ENCODE measurements at places on chromosomes 12 and 14.

GRCh38 chr12:54678131-54678530, 30.0 kb upstream of the DCD start:
- DNase-seq = no peak

GRCh38 chr14:87131879-87132278, 861.1 kb downstream of the GALC start:
- DNase-seq = no peak

GRCh38 chr14:60861545-60862140, 119.2 kb downstream of the TRMT5 start:
- no peak for DNase-seq

DNA sequence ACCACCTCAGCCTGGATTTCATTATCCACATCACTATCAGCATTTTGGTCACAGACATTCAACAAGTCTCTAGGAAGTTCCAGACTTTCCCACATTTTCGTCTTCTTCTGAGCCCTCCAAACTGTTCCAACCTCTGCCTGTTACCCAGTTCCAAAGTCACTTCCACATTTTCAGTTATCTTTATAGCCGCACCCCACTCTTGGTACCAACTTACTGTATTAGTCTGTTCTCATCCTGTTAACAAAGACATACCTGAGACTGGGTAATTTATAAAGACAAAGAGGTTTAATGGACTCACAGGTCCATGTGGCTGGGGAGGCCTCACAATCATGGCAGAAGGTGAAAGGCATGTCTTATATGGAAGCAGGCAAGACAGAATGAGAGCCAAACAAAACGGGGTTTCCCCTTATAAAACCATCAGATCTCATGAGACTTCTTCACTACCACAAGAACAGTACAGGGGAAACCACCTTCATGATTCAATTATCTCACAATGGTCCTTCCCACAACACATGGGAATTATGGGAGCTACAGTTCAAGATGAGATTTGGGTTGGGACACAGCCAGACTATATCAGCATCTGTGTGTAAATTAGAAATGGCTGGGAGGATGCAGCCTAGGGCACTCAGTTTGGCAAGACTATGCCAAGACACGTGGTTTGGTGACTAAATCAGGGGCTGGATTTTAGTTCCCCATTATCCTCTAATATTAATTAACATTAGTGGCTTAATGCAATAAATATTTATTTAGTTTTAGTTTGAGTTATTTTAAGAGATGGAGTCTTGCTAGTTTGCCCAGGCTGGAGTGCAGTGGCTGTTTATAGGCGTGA, 16.2 kb upstream of the FUT8 start:
- DNase-seq = no peak

GRCh38 chr12:93025145-93026103, 96.3 kb upstream of the EEA1 start:
- DNase-seq = no peak

- no peak for DNase-seq
These were observed 19.3 kb upstream of the MMP17 start for GRCh38 chr12:131808744-131809371.

DNA sequence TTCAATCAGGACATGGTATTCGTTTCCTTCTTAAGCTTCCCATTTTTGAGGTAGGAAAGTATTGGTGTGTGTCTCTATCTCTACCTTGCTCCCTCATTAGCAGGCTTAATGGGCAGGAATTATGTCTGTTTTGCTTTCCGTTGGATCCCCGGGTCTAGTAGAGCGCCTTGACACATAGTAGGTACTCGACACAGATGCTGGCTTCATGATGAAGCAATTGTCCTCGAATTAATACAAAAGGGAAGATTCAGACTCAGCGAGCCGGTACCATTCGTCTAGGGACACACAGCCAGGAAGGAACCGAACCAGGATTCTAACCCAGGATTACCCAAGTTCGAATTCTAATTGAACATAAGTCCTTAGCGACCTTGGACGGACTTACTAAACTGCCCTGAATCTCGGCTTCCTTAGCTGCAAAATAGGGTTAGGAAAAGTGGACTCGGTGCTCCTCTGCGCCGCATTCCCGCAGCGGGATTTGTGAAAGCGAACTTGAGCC, 496 bp upstream of the ISCU start:
- DNase-seq = no peak

GRCh38 chr12:82872088-82872487, 185.4 kb downstream of the TMTC2 start:
- DNase-seq = no peak

GRCh38 chr14:105508601-105509000, 17.6 kb downstream of the TEDC1 start:
- no peak for DNase-seq

DNA sequence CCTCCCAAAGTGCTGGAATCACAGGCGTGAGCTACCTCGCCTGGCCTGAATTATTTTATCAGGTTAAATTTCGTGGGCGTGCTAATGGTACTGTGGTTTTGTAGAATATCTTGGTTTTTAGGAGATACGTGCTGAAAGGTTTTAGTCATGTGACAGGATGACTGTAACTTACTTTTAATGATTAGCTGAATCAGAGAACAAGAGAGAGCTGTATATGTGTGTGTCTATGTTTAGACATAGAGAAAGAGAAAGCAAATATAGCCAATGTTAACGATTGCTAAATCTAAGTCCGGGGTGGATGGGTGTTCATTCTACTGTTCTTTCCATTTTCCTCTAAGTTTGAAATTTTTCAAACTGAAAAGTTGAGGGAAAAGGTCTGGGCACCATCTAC, 9.2 kb upstream of the PNMA1 start:
- no peak for DNase-seq

GRCh38 chr14:58430156-58430555, 2.6 kb downstream of the KIAA0586 start:
- no peak for DNase-seq

GRCh38 chr12:24414480-24414879, 465.0 kb upstream of the SOX5 start:
- no peak for DNase-seq

DNA sequence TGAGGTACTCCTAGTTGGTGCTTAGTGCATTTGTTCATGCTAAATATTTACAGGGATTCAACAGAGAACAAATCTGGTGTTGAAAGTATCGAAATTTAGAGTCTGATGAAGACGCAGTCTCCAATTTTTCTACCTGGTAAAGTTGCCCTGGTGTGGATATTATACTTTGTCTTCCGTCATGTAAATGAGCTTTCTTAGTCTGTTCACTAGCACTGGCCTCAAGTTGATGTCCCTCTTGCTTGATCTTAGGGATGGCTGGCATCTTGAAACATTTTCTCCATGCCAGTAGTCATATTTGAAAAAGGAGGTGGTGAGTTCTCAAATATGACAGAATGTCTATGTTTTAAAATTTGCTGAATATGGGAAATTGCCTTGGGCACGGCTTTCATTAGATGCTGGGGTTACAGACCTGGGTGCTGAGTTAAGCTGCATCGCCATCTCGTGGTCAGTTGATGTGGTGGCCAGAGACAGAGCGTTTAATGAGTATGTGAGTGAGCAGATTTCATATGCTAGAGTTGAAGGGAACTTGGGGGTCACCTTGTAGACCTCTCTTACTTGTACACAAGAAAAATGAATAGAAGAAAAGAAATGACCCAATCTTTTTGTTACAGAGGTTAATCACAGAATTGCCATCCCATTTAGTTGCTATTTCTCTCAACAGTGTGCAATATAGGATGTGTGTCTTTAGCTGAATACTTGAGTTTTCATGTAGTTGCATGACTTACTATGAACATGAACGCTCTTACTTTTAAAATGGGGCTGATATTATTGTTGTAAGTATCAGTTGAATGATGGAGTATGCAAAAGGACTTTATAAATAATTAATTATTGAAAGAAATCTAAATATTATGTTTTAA, 172.8 kb upstream of the DCN start:
- peak; percentile 20 for DNase-seq

DNA sequence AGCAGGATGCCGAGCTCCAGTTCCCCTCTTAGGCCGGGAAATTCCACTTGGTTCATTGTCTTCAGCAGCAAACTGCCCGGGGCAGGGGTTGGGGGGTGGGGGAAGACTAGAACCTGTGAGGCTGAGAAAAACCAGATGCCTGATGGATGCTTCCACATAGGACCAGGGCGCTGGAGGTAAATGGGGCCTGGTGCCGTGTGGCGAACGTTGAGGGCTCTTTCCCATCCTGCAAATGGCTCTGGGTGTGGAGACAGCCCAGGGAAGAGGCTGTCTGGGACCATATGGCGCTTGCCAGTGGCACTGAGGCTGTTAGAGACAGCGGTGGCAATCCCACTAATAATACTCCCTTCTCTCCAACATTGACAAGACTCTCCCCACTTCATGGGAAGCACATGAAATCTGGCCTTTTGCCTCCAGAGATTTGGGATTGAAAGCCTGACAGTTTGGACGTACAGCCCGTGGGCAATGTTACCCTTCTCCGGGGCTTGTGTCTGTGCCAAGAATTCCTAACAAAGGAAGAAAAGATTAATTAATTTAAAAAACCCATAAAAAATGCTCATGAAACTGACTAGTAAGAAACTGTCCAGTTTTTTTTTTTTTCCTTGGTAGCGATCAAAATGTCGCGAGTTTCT, 44.5 kb downstream of the MAP1LC3B2 start:
- DNase-seq = no peak

DNA sequence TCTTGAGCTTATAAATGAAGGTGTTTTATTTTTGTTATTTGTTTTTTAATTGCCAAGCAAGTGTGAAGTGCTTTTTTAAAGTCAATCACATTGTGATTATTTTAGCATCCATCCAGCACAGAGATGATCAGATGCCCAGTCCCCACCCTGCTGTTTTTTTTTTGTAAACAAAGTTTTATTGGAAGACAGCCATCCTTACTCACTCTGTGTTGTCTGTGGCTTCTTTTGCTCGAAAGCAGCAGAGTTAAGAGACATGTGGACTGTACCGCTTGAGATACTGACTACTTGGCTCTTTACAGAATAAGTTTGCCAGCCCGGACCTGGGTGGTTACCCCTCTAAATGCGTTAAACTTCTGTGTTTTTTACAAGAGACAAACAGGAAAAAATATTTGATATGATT, 30.9 kb upstream of the AMN start:
- no peak for DNase-seq

DNA sequence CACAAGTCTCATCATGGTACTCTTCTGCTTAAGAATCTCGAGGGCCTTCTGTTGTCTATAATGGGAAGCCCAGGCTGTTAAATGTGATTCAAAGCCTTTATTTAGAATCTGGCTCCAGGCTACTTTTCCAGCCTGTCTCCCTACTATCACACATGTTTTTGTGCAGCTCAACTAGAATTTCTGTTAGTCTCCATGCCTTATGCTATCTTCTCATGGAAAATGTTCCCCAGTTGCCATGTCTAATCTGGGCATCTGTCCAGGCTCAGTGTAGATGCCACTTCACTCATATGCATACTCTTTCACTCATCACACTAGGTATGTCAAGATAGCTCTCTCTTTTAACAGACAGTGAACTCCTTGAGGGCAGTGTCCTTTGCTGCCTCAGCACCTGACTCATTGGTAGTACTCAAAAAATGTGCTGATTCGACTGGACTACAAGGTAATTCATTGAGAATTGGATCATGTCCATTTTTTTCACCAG, 145.3 kb downstream of the TTLL5 start:
- no peak for DNase-seq

- no peak for DNase-seq
These were observed 181.9 kb upstream of the ARHGAP5 start for GRCh38 chr14:31895206-31895605.

- no peak for DNase-seq
These were observed 773 bp downstream of the A2M start for GRCh38 chr12:9114946-9115345.
